ENCODE measurements at places on chromosomes 3 and 15.

- no peak for DNase-seq
Measured at GRCh38 chr3:50978991-50979667, 304.4 kb downstream of the DOCK3 start.

GRCh38 chr15:99228120-99228770 lies 21.1 kb downstream of the TTC23 start:
- no peak for DNase-seq

- no peak for DNase-seq
Measured at GRCh38 chr15:71385457-71385856, 270.2 kb downstream of the THSD4 start.

- DNase-seq: no peak
Measured at GRCh38 chr15:70633991-70634390, 129.4 kb downstream of the UACA start.

DNA sequence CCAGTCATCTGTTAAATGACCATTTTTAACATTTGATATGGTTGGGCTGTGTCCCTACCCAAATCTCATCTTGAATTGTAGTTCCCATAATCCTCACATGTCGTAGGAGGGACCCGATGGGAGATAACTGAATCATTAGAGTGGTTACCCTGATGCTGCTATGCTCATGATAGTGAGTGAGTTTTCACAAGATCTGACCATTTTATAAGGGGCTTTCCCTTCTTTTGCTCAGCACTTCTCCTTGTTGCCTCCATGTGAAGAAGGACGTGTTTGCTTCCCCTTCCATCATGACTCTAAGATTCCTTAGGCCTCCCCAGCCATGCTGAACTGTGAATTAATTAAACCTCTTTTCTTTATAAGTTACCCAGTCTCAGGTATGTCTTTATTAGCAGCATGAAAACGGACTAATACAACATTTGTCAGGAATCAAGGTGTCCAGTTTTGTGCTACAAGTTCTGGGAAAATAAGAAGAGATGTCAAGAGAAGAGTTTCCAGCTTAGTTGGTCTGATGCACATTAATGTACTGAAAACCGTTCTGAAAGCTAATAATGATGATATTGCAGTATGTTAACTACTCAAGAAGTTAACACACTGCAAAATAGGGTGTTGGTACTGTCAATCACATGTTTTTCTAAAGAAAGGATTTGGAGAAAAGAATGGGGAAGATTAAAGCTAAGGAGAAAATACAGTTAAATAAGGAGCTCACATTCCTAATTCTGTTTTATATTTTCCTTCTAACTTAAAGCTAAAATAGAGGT lies 67.9 kb downstream of the ATP8B4 start:
- DNase-seq: no peak

DNA sequence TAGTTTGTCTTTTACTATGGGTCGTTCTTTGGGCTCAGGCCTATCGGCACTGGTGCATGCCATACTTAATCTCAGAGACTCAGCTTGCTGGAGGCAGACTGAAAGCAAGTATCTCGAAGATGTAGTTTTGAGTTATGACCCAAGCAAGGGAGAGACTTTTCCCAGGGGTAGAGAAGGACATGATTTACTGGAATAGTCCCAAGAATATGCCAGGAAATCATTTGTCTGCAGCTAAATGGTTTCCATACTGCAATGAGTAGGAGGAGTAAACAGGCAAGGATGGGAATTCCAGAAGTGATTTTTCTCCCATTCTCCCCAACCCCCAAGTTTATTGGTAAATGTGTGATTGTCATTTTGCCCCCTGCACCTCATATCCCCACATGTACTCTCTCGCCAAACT lies 35.4 kb upstream of the LACTB start:
- DNase-seq: no peak
